ENCODE measurements at places on chromosomes 7 and 10.

GRCh38 chr7:24899905-24900304, 80.1 kb downstream of the OSBPL3 start:
- DNase-seq: no peak
- H3K27me3 ChIP-seq: no peaks in the 10 kb centered on the region
- peak overlapping the region; percentile 33 for H3K4me3 ChIP-seq
- H3K4me1 ChIP-seq: peaks cover 57% of the 10 kb centered on the region
- peak overlapping the region; percentile 73 for H3K27ac ChIP-seq

DNA sequence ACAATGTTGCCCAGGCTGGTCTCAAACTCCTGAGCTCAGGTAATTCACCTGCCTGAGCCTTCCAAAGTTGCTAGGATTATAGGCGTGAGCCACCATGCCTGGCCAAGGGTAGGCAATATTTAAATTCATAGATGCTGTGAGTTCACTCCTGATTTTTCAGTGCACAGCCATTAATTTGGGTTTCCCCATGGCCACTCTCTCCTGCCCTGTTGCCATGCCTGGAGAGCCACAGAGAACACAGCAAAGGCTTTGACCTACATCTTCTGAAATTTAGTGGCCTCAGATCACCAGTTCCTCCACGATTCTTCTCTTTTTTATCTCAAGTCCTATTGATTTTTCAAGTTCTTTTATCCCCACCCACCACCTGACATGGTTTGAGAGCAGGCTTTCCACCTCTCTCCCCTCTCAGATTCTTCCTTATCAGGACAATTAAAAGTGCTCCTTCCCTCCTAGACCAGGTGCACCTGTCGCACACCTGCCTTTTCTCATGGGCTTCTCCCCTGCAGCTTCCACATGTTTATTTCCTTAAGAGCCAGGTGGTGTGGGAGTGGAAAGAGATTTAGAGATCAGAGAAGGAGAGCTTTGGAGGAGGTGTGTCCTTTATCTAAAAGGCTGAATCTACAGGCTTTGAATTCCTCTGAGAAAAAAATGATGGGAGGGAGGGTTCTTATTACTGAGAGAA, 123.8 kb downstream of the ADRA2A start:
- DNase-seq: no peak
- no peak overlapping the region for H3K4me3 ChIP-seq
- no peaks in the 10 kb centered on the region for H3K36me3 ChIP-seq
- H3K4me1 ChIP-seq: no peaks in the 10 kb centered on the region
- peaks cover 28% of the 10 kb centered on the region for H3K27me3 ChIP-seq
- no peak overlapping the region for H3K27ac ChIP-seq

DNA sequence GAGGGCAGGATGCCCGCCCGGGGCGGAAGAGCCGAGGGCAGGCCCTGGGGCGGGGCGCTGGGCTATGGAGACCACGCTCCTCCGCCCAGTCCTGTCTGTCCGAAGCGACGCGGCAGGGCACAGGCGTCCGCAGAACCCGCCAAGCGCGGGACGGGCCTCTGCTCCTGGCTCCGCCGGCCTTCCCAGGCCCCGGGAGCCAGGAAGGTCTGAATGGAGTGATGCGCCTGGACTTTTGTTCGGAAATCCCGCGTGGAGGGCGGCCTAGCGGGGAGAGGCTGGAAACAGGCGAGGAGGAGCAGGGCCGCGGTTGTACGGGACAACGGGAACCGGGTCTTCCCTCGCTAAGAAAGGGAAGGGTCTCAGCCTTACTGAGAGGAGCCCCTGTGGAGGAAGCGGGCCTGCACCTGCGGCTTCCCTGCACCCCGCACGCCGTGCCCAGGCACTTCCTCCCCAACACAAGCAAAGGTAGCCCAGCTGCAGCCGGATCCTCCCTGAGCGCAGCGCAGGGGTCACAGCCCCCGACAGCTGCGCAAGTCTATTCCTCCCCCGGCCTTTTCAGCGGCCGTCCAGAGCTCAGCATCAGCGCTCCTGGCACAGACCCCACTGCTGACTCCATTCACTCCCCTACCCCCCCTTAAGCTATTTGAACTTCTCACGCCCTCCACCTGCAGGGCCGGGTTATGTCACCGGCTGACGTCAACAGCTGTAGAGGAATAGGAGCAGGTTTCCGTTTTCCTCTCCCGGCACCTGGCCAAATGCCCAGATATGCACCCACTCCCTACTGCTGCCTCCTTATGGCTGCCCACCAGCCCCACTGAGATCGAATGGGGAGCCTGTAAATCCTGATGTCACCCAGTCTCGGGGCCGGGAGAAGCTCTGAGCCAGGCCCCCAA, 143.2 kb upstream of the RET start:
- H3K36me3 ChIP-seq: no peaks in the 10 kb centered on the region
- H3K27ac ChIP-seq: no peak overlapping the region
- peak; percentile 62 for DNase-seq
- H3K4me1 ChIP-seq: peaks cover 6% of the 10 kb centered on the region

- no peaks in the 10 kb centered on the region for H3K36me3 ChIP-seq
- DNase-seq: no peak
- H3K4me1 ChIP-seq: no peaks in the 10 kb centered on the region
- H3K27ac ChIP-seq: no peak overlapping the region
- H3K27me3 ChIP-seq: peaks cover 28% of the 10 kb centered on the region
Measured at GRCh38 chr7:91892821-91893340, 12.4 kb upstream of the MTERF1 start.

- no peak for DNase-seq
- no peak overlapping the region for H3K4me3 ChIP-seq
- no peak overlapping the region for H3K27ac ChIP-seq
- H3K36me3 ChIP-seq: no peaks in the 10 kb centered on the region
Measured at GRCh38 chr7:39375047-39375873, 190.9 kb upstream of the YAE1 start.

All from natural killer cell treated with Interleukin-12 subunit alpha and Interleukin-12 subunit beta and Interleukin-15 and Interleukin-18, amount 100 ng/mL, for 72 hours (primary cell).